ENCODE measurements at places on chromosomes 4 and X.

- no peak for DNase-seq
These were observed 14.5 kb downstream of the WDFY3 start for GRCh38 chr4:84952004-84952403.

DNA sequence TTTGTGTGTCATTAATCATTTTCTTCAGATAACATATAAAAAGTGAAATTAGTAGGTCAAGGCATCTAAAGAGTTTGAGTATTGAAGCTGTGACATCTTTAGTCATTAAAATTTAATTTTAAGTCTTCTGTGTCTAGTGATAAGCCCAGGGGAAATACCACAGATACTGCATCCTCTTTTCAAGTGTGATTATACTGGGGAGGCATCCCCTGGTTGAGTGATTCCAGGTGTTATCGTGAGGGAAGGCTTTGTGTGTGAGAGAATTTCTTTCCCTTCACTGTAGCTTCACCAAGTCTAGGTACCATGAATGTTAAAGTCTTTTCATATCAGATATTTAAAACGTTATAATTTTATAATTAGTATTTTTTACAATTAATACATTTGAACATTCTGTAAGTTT is 193.4 kb downstream of the FRAS1 start:
- DNase-seq: no peak

DNA sequence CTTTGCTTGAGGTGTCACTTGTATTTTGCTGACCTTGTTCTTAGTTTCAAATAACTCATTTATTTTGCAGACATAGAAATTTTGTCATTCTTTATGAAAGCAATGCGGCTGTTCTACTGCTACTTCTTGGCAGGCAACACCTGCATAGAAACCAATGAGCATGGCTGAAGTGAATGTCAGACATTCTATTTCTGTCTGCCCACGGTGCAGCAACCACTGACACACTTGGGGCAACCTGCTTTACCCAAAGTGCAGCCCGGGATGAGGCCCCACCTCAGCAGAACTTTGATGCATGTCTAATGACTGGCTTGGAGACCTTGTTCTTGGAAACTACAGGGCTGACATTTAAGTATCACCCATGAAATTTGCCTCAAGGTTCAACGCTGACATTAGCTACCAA is 93.6 kb downstream of the RBM47 start:
- peak; percentile 50 for DNase-seq

DNA sequence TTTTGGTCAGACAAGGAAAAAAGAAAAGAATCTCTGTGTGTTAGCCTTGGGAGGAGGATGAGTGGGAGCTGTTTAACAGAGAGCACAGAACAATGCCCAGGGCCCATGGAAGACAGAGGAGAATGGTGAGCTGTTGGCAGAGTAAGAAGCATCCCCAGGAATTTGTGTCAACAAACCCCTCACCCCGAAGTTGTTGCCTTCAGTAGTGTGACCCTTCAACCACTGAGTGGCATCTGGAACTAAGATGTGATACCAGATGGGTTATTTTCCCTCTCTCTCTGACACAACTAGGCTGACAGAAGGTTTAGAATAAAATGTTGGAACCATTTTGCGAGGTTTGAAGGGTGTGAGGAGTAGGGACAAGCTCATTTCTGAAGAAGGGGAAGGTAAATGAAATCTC is 25.1 kb downstream of the IGSF1 start:
- DNase-seq: no peak

- DNase-seq: no peak
These were observed 1.0 kb downstream of the GPR50 start for GRCh38 chrX:151177141-151178027.

- DNase-seq: no peak
These were observed 104.4 kb downstream of the CXCL13 start for GRCh38 chr4:77710059-77710458.

DNA sequence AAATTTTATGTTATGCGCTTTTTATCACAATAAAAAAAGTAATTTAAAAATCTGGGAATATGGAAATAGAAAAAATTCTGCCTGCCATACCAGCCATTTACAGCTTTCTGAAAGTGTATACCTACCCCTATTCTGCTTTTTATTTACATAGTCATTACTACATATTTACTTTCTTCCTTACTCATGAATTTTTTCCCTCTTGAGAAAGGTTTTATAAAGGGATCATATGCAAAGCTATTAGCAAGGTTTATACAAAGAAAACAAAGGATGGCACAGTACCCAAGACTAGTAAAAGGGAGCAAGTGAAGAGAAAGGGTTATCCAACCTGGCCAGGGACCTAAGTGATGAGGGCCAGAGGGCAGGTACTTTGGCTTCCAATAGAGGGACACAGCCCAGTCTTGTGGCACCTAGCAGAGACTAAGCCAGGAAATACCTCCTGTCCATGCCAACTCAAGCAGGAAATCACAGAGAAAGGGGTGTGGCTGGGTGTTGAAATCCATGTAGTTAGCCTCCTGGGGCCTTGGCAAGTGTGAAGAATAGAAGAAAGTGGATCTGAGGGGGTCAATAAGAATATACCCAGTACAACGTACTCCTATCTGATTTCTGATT is 207.3 kb upstream of the VEGFC start:
- DNase-seq: no peak

- DNase-seq: no peak
These were observed 78.0 kb upstream of the RXFP1 start for GRCh38 chr4:158443731-158444130.

DNA sequence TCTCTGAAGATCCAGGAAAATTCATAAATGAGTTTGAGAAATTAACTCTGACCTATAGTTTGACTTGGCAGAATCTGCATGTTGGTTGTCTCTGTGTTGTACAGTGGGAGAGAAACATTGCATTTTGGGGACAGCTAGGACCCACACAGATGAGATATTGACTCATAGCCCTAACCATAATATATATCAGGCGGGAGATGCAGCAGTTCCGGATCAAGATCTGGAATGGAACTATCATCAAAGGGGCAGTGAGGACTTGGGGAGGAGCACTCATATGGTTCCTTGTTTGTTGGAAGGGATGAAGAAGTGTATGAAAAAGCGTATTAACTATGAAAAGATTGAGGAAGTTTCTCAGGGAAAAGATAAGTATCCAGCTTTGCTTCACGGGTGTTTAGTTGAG is 14.0 kb downstream of the CXCL2 start:
- DNase-seq: no peak

DNA sequence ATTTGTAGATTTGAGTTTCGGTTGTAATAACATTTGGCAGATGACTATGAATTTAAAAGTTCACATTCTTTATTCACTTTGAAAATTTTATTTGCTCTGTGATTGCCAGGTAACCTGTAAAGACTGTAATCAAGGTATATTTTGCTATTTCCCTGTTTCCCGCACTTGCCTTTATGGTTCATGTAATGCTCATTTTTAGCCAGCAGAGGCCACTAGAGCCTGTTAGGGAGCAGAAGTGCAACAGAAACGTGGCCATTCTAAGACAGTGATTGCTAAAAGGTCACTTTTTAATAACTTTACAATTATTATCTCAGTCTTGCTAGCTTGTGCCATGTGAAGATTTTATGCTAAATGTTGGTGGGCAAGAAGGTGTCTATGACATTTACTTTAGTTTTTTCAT is 12.4 kb downstream of the YIPF6 start:
- peak; percentile 59 for DNase-seq

DNA sequence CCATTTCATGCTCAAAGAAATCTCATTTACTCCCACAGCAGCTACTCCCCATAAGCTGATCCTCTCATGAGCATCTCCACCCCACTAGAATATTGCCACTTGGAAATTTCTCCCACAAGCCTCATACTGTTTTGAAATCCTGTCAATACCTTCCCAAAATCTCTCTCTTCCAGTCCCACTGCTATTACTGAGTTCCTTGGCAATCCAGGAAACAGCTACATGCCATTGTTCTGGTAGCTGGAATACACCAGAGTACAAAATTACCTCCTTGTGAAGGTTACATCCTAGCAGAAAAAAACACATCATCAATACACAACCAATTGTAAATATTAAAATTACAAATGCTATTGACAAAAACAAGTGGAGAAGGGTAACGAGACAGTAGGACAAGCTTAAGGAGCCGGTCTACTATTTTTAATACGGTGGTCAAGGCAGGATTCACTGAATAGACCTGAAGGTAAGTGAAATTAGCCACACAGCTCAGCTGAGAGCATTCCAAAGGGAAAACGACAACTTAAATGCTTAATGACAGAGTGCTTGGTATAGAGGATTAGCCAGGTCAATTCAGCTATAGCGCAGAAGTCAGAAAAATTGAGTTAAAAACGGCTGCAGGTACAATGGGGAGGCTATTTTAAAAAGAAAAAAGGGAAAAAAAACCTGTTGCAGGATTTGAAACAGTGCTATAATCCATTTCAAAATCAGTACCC is 6.4 kb downstream of the RPL9 start:
- no peak for DNase-seq

- no peak for DNase-seq
These were observed 21.7 kb upstream of the HEPH start for GRCh38 chrX:66142351-66142750.

DNA sequence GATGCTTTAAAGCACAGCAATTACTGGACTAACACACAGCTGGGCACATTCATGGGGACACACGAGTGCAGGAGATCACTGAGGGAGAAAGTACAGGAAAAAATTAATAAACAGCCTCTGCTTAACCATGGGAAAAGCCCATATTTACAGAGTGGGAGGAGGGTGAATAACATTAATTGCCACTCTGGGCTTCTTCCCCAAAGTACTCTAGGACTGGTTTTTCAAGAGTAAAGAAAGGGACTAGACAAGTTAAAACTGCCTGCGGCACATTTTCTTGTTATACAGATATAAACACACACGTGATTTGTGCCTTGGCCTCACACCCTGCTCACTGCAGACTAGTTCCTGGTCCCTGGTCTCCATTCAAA is 179.7 kb upstream of the TET2 start:
- no peak for DNase-seq

DNA sequence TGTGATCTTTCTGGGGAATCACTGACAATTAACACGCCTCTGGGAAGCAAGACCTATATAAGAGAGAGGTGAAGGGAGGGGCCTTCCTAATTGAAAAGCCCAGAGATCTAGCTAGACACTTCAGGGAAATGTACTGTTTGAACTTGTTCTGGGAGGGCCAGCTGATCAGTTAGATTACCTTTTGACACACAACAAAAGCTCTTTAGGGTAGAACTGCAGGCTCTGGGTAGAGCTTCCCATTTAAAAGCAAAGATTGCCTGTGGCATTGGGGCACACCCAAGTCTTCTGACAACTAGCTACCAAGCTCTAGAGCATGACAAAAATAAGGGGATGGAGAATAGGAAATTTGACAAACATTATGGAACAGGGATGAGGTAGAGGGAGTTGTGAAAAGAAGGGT is 26.3 kb downstream of the AREG start:
- DNase-seq: no peak

GRCh38 chrX:16882702-16883486 is 12.7 kb upstream of the RBBP7 start:
- DNase-seq: peak; percentile 59

Measured in GM13976 (cell line).